Sciatic nerve (tissue), 2 donors: ENCODE measurements at places on chromosomes 7 and 10. TPM values are rescaled to one million over a fixed set of nuclear protein-coding genes. Genes with fewer than 3 reads are reported as not detected.

DNA sequence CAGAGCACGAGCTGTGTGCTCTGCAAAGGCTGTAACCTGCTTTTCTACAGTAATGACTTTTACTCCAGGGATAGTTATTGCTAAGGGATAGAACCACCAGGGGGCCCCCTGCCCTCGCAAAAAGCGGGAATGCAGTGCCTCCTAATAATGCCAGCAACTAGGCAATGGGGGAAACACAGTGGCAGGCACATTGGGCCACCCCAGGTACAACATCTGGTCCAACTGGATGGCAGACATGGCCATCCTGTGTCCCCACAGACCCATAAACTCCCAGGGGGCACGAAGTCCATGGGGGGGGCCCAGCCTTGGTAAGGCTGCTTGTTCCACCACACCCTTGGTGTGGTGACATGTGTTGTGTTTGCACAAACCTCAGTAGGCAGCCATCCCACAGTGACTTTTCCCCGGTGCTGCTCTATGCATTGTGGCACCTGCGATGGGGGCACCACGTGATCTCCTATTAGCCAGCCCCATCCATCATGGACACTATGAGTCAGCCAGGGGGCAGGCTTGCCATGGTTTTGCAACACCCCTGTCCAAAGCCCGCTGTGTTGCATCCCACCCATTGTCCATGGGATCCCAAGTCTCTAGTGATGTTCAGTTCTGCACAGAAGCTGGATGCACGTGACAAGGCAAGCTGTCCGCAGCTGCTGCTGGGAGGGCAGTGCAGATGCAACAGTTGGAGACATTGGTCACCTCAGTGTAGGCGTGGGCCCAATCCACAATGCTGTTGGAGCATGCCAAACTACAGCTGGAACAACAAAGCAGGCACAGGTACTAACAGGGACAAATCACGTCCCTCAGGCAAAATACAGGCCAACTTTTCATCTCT, 84.0 kb downstream of the ANLN start:
- no peak for DNase-seq

CALCR gene
- 0.62 TPM for total RNA-seq

AKR1C1 gene
- total RNA-seq = 84.2 TPM

GRCh38 chr10:71266147-71266917, 52.7 kb upstream of the SLC29A3 start:
- DNase-seq = no peak

DNA sequence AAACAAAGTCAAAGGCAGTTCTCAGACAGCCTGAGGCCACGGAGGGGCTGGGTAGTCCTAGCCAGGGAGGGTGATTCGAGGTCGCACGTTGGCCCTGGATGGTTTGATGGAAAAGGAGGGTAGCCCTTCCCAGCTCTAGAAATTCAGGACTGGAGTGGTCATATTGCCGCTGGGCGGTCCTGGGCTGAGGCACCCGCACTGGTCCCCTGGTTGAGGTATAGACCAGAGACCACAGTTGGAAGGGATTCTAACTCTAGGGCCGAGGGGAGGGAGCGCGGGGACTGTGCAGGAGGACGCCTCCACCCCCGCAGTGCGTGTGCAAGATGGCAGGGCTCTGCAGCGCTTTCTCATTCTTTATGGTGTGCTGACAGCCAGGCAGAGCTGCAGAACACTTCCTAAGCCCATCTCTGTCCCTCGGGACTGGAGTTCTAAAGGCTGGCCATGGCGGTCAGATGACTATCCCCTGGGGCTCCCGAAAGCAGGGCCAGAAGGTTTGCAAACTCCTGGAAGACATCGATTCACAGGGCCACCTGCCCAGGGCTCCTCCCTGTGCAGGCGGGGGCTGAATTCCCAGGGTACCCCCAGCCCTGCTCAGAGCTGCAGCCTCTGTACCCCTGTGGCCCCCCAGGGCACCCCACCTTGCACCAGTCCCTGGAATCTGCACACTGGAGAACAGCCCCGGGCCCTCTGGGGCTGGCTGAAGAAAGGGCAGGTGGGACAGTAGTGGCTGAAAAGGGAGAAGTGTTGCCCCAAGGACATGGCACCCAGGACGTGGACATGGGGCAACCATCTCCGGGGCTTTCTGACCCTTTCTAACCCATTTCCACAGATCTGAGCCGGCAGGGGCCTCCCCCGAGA, 51.0 kb upstream of the ELN start:
- DNase-seq = peak; percentile 51

GRCh38 chr10:3420527-3421469, 248.2 kb upstream of the PITRM1 start:
- peak; percentile 50 for DNase-seq

DNA sequence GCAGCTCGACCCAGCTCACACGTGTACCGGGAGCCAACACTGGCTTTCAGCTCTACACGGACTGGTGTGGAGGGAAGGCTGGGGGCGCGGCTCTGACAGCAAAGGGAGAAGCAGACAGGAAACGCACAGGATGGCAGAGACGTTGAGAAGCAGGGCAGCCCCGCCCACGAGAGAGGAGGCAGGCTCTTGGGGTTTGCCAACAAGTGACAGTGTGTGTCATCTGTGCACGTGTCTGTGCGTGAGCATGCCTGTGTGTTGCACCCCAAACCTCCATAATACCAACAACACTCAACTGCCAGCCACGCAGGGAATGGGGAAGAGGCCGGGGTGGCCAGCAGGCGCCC, 64.4 kb upstream of the PDGFA start:
- DNase-seq = no peak

NPTX2 gene
- 3.8 TPM for total RNA-seq

- no peak for DNase-seq
Measured at GRCh38 chr10:1365540-1366321, 309.5 kb downstream of the WDR37 start.

LIPJ gene
- total RNA-seq = 0.13 TPM

DNA sequence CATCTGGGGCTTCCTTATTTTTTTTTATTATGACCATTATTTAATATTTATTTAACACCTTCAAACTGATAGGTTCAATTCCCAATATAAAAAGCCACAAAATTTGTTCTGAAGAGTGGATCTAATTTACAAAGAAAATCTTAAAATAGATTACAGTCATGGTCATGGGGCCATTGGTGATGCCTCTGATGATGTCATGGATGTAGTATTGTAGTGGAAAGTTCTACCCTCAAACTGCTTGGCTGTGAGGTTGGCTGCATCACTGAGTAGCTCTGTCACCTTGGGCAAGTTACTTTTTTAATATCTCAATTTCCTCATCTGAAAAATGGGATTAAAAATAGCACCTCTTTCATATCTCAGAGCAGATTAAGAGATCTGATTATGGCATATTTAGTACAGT, 128.5 kb downstream of the DKK1 start:
- no peak for DNase-seq

- DNase-seq = no peak
Measured at GRCh38 chr10:73858013-73858708, 16.2 kb downstream of the CAMK2G start.

GRCh38 chr10:91380873-91381256, 29.3 kb upstream of the HECTD2 start:
- no peak for DNase-seq

STX1A gene
- 7.5 TPM for total RNA-seq

PKD2L1 gene
- total RNA-seq = not detected

CHAT gene
- not detected for total RNA-seq

TBC1D12 gene
- 20.4 TPM for total RNA-seq

DNA sequence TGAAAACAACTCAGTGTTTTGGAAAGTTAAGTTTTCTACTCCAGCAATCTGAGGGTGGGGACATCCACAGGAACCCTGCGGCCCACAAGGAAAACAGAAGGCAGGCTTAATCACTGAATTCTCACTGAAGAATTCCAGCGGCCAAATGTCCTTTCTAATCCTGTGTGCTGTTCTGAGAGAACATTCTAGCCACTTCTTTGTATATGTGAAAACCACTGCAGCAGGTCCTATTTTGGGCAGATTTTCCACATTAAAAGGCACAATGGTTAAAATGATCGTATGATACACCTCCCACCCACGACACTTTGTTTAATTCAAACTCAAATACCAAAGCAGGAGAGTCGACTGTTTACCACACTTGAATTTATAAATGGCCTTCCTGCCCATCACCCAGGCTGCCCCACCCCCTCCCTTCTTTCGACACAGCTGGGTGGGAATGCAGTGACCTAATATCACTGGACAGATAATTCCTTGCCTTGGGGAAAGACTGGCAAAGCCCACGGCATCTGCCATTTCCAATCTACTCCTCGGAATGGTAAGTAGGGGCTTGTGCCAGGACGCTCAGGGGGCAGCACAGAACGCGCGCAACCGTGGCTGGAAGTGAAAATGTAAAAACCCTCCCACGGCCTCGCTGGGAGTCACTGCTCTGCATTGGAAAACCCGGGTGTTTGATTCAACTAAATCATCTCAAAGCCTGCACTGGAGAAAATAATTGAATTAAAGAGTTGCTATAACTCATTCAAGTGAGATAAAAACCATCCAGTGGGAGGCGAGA, 67.0 kb downstream of the CTBP2 start:
- DNase-seq = no peak

DNA sequence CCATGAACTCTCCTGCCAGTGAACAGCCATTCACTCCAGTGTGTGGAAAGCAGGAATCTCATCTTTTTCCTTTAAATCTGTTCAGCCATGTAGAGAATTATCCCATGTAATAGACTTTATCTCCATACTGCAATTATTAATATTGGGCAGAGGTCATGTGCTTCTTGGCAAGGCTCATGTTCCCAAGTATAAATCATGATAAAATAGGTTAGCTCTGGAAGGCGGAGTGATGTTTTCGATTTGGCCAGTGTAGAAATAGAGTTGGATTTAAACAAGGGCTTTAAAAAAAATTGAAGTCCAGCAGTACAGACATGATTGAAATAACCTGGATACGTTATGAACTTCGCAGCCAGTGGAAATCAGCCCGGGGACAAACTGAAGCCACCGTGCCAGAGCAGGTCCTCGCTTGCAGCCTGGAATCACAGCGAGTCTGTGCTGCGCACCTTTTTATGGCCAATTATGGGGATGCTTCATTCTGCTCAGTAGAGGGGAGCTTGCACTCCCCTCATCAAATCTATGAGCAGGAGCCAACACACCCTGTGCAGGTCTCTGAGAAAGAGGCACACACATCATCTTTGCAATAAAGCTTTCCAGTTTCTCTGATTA, 654.0 kb upstream of the MKI67 start:
- DNase-seq = no peak

GRCh38 chr7:107854989-107855388, 36.0 kb upstream of the DLD start:
- DNase-seq = no peak

ASZ1 gene
- total RNA-seq = not detected

- DNase-seq = no peak
Measured at GRCh38 chr7:133575726-133576440, 323.0 kb downstream of the EXOC4 start.

TAS2R41 gene
- total RNA-seq = not detected

TRIM50 gene
- 0.71 TPM for total RNA-seq

CFAP46 gene
- 1.1 TPM for total RNA-seq

DNAH11 gene
- total RNA-seq = 0.49 TPM

ABCB1 gene
- 21.0 TPM for total RNA-seq

GRCh38 chr10:80460399-80461207, 6.5 kb downstream of the TSPAN14 start:
- peak; percentile 63 for DNase-seq

CPVL gene
- total RNA-seq = 21.5 TPM

DNA sequence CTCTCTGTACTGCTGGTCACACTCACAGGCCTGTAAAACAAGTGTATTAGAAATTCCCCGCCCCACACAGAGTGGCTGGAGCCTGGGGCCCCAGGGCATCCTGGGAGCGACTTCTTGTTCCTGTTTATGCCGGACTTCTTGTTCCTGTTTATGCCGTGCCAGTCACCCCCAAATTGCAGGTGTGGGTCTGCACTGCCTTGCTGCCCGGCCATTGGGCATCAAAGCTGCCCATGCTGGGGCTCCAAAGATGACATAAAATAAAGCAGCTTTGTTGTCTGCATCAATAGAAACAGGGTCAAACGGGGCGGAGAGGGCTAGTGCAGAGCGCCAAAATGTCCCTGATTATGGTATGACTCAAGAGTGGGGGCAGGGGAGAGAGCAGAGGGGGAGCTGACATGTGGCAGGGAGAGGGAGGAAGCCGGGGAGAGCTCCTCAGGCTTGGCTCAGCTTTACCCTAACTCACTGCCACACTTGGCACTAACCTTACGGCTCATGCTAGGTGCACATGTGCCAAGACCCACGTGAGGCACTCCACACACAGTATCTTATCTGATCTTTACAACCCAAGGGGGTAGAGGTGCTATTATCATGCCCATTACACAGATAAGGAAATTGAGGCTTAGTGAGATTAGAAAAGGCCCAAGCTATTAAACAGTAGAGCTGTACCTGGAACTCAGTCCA, 98.4 kb downstream of the PIP4K2A start:
- no peak for DNase-seq

DNA sequence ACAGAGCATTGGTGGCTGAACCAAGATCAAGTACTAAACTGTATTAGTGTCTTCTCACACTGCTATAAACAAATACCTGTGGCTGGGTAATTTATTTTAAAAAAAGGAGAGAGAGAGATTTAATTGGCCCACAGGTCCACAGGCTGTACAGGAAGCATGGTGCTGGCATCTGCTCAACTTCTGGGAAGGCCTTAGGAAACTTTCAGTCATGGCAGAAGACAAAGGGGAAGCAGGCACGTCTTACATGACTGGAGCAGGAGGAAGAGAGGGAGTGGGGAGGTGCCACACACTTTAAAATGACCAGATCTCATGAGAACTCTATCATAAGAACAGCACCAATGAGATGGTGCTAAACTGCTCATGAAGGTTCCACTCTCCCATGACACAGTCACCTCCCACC, 95.2 kb upstream of the JCAD start:
- no peak for DNase-seq

DNA sequence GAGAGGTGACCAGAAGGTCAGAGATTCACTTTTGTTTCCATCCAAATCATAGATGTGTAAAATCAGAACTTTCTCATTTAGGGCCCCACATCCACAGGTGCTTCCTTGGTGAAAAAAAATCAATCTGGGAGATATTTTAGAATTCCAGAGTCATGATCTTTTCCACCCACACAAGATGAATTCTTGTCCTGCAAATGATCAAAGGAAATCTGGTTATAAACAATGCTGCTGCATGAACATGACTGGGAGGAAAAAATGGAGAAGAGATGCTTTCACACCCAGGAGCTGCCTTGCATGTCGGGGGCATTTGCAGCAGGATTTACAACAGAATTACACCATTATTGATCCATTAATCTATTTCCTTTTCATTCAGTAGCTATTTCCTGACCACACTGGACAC, 106.5 kb upstream of the TMEM72 start:
- no peak for DNase-seq

CCL24 gene
- total RNA-seq = 0.67 TPM

DNA sequence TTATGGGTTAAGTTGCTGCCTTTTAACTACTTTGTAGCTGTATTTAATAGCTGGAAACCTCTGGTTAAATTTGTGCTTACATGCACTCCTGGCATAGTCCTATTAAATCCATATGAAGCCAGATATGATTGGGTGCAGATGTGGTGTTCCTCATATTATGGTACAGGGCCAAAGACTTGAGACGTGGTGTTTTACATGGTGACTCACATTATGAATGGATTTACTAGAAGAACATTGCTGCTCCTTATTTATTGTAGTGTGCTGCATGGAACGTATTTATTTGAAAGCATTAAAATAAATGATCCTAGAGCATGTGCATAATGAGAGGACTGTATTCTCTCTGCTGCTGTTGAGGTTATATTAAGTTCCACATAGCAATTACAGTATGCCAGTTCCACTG, 224.1 kb downstream of the SLC25A13 start:
- DNase-seq = no peak

NEBL gene
- 37.2 TPM for total RNA-seq

SCIN gene
- 9.8 TPM for total RNA-seq

PTN gene
- total RNA-seq = 5.6 TPM
